Activated naive CD8-positive, alpha-beta T cell treated with anti-CD3 and anti-CD28 coated beads, Interleukin-2, amount 50 U/mL, for 16 hours (primary cell): ENCODE measurements at places on chromosomes 5 and 9.

- no peak for DNase-seq
These were observed 18.0 kb downstream of the AQP3 start for GRCh38 chr9:33429256-33429985.

DNA sequence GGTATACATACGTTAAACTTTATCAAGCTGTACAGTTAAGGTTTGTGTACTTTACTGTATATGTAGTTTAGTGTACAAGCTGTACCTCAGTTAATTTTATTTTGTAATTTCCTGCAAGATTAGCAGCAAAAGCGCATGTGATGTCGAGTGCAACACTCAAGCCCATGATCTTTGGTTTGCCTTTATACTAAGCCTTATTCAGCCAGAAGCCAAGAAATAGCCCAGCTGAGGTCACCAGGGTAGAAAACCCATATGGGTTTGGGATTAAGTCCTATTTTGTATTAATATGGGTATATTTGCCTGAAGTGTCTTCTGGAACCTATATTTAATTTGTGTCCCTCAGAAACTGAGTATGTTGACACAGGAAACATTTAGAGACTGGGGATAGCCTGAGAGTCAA, 59.3 kb downstream of the ZFAND5 start:
- no peak for DNase-seq

GRCh38 chr5:43367909-43368669, 44.1 kb downstream of the CCL28 start:
- DNase-seq: no peak

- DNase-seq: no peak
These were observed 92.3 kb downstream of the FSTL4 start for GRCh38 chr5:133520062-133520461.

- no peak for DNase-seq
These were observed 33.7 kb downstream of the SSBP2 start for GRCh38 chr5:81717226-81717625.

DNA sequence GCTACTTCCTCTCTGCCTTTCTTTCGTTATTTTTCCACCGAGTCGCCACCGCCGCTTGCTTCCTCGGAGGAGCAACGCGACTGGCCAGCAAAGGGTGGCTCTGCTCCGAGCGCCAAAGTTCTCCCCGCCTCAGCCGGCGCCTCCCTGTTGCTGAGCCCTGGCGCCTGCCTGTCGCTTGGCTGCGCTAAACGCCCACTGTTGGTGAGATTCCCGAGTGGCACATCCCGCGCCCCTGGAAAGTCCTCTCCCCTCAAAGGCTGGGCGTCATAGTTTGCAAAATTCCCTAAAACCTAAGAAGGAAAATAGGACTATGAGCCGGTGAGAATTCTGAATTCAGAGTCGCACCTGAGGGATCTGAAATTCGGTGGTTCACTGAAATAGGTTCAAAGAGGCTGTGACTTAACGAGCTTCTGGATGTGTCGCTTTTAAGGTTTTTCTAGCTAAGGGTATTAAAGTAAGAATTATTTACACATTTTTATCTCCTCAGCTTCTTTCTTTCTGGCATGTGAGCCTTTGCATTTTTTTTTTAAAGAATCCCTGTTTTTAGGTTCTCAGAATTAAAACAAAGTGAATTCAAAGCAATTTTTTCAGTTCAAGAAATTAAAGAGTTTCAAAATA, at the start of gene GRIN3A:
TSS of gene GRIN3A (minus strand) at position 82 of the 618 bp plus-strand sequence. CDS start 668 bp downstream, outside the sequence.
- no peak for DNase-seq

DNA sequence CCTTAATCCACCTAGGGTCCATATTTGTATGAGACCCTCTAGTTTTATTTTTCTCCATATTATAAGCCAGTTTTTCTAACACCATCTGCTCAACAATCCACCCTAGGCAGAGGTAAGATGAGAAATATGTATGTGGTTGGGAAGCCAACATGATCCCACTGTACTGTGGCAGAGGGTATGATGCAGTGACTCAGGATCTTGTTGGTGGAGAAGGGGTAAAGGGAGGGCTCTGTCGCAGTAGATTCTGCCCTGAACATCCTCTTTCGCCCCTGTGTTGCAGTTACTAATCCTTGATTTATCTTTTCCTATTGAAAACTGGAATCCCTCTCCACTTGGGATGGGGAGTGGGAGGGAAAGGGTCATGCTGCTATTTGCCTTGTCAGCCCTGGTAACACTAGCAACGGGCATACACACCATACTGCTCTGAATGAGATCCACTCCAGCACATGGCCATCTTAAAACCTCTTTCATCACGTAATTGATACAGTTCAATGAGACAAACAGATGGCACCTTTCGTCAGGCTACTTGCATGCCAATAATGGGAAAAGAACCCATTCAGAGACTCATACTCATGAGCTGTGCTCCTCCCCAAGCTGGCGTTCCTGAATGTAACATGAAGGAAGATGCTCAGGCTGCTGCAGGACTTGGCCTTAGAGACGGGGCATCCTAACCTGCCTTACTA, 63.0 kb downstream of the ADAMTS12 start:
- DNase-seq: no peak

- no peak for DNase-seq
These were observed 469.7 kb downstream of the SPATA31D1 start for GRCh38 chr9:82458296-82458695.

DNA sequence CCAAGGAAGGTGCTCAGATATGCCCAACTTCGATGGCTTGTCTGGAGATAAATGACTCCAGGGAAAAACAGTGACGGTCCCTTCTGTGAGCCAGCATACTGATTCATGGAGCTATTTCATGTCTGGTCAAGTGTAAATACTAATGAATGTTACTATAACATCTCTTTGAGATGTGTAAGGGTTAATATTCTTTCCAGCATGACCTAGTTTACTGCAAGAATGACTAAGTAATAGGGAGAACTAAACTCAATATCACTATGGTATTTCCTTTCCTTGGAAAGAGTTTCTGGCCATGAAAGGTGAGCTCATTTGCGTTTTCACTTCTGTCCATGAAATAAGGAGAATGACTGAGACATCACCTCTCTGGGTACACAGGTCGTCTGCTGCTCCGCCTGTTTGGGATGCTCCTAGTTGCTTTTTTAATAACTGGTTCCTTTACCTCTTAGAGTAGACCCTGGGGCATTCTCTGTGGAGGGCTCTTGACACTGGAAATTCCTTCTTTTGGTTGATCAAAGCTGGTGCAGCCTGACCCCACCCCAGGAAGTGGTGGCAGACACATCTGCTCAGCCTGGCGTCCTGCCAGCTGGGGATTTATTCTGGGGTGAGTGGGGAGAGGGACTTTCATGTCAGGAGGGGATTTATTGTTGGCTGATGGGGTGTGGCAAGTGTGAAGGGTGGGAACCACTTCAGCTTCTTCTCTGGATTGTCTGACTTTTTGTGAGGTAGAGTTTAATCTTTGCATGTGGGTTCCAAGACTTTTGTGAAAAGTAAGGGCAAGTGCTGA, 250.0 kb upstream of the MPDZ start:
- no peak for DNase-seq

DNA sequence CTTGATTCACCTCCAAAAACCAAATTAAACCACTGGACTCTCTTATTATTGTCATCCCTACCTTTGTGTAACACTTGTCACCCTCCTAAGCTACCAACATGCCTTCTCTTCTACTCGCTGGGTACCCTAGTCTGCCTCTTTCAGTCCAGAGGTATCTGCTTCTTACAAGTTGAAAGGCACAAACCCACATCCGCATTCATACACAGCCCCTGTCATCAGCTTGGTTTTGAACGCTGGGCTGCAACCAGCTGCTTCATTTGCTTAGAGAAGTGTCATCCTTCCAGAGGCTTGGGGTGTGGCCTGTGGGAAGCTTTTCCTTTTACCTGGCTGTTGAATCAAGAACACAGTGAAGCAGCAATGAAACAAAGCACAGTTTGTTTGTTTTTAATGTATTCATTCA, 138.8 kb upstream of the WWC1 start:
- no peak for DNase-seq

DNA sequence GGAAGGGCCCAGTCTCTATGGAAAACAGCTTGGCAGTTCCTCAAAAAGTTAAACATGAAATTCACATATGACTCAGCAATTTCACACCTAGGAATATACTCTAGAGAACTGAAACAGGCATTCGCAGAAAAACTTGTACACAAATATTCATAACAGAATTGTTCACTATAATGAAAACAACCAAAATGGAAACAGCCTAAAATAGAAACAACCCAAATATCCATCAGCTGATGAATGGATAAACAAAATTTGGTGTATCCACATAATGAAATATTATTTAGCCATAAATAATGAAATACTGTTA, 4.8 kb upstream of the GPR150 start:
- DNase-seq: no peak

DNA sequence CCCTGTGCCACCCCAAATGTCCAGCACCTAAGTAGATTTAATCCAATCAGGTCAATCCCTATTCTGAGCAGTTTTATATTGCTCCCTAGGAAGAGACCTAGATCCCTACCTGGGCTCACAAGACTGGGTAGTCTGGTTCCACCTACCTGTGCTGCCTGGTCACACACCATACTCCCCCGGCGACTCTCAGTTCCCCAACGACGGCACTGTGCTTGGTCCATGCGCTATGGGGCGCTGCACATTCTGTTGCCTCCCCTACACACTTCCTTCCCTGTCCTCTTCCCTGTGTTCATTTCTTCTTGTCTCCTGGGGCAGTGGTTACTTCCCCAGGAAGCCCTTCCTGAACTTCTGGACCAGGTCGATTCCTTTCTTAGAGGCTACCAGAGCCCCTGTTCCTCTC, 109.9 kb upstream of the IL12B start:
- no peak for DNase-seq

DNA sequence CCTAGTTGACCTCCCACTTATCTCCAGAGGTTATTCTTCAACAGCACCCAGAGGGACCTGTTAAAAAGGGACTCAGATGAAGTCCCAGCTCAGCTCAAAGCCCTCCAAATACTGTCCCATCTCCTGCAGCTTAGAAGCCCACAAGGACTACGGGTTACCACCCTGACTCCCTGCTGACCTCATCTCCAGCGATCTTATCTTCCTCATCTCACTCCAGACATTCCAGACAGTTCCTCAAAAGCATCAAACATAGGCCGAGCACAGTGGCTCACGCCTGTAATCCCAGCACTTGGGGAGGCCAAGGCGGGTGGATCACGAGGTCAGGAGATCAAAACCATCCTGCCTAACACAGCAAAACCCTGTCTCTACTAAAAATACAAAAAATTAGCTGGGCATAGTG, 263.8 kb upstream of the TLE4 start:
- DNase-seq: no peak

- DNase-seq: no peak
These were observed 7.1 kb downstream of the MAT2B start for GRCh38 chr5:163512526-163512925.

DNA sequence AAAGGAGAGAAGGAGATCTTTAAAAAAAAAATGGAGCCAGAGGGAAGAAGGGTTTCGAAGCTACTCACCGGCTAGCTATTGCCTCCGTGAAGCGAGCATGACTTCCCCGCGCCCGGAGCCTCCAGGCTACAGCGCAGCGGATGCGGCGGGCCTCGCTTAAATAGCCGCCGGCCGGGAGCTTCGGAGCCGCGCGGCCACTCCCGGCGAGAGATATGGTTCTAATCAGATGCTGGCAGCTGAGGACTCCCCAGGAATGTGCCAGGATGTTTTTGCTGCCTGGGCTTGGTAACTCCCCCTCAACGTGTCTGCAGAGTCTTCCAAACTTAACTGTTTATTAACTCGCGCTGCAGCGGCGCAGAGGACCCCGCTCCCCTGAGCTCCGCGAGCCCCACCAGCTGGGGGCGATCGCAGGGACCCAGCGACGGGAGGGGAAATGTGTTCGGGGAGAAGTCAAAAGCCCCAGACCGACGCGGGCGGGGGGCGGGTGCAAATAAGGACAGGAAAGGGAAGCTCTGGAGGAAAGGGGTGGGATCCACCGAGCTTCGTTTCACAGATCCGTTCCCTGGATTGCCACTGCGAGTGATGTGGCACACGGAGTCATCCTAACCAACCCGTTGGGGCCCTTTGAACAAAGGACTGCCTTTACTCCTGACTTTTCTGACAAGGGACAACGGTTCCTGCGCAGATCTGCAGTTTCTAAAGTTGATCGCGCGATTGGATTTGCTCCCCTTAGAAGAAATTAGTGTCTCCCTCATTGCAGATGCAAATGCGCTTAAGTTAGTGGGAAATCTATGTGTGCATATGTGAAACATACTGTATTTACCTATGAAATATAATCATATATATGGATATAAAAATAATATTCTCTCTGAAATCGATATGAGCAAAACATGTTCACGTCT, at the start of gene DAB2:
TSS of gene DAB2 (minus strand) at position 245 of the 902 bp plus-strand sequence. CDS start 30,660 bp downstream, outside the sequence.
- peak; percentile 1 for DNase-seq

GRCh38 chr5:38420691-38421390, 135.6 kb downstream of the LIFR start:
- DNase-seq: no peak

DNA sequence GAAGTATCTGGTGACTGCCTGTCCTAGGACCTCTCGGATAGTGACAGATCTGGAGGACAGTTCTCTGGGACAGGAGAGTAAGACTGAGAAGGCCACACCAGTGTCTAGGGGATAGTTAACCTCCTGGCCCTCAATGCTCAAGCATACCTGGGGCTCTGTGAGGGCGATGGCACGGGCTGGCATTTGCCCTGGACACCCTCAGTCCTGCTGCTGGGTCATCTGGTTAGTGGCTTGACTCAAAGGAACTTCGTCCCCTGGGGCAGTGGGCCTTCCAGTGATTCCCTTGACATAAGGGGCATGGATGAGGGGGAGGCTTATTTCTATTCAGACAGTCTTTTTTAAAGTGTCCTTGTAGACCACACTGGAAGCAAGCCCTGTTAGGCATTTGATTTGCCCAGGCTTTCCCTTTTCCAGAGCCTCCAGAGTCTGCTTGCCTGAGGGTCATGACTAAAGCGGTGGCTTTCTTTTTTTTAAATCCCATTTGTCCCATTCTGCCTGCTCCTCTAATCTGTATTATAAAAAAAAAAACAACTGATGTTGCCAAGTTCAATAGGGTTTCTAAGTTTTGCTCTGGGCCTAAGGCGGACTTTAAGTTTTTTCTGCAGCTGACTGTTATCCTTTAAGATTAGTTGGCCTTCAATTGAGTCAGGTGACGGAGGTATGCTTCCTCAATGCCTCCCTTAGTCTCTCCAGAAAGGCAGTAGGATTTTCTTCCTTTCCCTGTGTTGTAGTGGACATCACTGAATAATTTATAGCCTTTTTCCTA, 2083.5 kb upstream of the C9orf72 start:
- DNase-seq: no peak

DNA sequence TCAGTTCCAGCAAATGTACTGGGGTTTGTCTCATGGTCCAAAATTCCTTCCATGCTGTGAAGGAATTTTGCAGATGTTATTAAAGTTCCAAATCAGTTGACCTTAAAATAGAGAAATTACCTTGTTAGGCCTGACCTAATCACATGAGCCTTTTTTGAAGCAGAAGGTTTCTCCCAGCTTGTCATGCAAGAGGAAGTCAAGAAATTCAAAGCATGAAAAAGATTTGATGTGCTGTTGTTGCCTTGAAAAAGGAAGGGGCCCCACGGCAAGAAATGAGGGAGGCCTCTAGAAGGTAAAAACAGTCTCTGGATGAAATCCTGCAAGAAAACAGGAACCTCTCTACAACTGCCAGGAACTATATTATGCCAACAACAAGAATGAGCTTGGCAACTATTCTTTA, 24.2 kb upstream of the HAPLN1 start:
- no peak for DNase-seq
